Activated T-helper 9 cell treated with anti-CD3 and anti-CD28 coated beads, Interleukin-2, amount 50 U/mL, for 16 hours (primary cell): ENCODE measurements at places on chromosomes 6 and 20.

GRCh38 chr6:26743941-26744699, 84.6 kb upstream of the ZNF322 start:
- DNase-seq = no peak

DNA sequence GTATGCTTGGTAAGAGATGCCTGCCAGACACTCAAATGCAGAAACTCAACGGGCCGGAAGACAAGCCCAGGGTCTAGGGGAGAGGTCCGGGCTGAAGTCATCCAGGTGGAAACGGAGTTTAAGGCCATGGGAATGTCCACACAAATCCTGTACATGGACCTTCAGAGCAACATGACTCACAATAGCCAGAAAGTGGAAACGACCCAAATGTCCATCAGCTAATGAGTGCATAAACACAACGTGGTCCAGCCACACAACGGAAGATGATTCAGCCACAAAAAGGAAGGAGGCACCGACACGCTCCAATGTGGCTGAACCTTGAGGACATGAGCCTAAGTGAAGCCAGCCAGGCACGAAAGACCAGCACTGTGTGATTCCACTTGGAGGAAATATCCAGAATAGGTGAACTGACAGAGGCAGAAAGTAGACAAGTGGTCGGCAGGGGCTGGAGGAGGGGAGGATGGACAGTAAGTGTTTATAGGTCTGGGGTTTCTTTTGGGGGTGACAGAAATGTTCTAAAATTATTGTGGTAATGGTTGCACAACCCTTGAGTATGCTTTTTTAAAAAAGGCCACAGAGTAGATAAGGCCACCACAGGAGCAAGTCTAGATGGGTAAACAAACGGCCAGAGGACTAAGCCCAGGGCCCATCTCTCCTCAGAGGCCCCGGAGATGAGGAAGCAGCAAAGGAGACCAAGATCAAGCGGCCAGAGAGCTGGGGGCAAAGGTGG, 105.6 kb downstream of the PREX1 start:
- DNase-seq = no peak

DNA sequence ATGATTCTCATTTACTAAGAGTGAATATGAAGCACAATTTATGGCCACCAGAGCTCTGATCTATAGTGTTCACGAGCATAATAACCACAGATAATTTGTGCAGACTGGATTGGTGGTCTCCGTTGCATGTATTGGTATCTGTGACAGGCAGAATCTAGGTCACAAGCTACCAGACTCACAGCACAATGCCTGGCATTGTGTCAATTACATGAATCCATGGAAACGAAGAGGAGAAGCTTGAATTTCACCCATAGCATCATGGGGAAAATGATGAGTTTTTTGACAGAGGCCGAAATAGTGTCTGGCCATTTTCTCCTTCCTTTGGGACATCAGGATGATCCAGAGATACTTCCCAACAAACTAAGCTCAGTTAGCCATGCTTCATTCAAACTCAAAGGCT, 52.3 kb upstream of the TMEM170B start:
- DNase-seq = no peak

- no peak for DNase-seq
These were observed 68.5 kb upstream of the DUSP22 start for GRCh38 chr6:223763-224162.
